Activated CD4-positive, alpha-beta T cell treated with anti-CD3 and anti-CD28 coated beads, Interleukin-2, amount 10 ng/mL, durations not matched to agents 24 days and 14 days (primary cell): ENCODE measurements at places on chromosomes 7 and 10. TPM values are rescaled to one million over a fixed set of nuclear protein-coding genes. Genes with fewer than 3 reads are reported as not detected.
A peak's percentile ranks its signal among the peaks of the same experiment; 100 is the strongest.

Gene VIM
- total RNA-seq, result 178 and 182 TPM in 2 replicates

DNA sequence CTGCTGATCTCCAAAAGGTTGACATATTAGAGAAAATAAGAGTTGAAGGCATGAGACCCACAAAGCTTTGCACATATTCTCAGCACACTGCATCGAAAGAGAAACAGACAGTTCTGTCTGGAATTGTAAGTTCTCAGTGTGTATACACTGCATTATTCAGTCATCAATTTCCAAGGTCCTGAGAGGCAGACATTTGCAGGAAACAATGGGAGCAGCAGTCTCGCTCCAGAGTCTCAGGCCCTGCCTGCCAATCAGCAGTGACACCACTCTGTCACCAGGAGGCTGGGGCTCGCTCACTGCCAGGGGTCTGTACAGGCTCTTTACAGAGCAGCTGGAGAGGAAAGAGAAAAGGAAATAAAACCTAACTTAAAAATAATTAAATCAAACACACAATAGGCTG, 36.3 kb downstream of the JAZF1 start:
- DNase-seq, result no peak
- no peak overlapping the region for H3K4me3 ChIP-seq
- H3K27ac ChIP-seq, result no peak overlapping the region

DNA sequence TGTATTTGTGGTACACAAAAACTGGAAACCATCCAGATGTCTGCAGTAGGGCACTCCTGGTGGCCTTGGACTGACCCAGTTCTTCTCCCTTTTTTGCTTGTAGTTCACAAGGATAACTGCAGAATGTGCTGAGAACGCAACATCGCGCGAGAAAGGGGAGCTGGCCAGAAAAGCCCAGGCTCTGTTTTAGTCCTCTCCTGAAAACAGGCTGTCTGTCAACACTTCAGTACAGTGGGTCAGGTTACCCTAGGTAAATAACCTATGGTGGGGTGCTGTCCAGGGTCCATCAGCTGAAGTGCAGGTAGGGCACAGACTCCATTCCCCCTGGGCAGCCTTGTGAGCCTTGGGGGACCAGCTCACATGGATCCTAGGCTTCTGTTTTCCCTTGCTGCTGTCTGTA, 495.8 kb downstream of the MDFIC start:
- no peaks in the 10 kb centered on the region for H3K36me3 ChIP-seq
- H3K27me3 ChIP-seq, result no peaks in the 10 kb centered on the region
- H3K4me1 ChIP-seq, result no peaks in the 10 kb centered on the region
- no peak for DNase-seq
- no peak overlapping the region for H3K27ac ChIP-seq

- H3K27ac ChIP-seq, result no peak overlapping the region
- no peaks in the 10 kb centered on the region for H3K36me3 ChIP-seq
- H3K4me3 ChIP-seq, result no peak overlapping the region
- no peak for DNase-seq
- no peaks in the 10 kb centered on the region for H3K4me1 ChIP-seq
- peaks cover 2% of the 10 kb centered on the region for H3K27me3 ChIP-seq
These were observed 11.6 kb upstream of the LYZL1 start for GRCh38 chr10:29277296-29277695.

DNA sequence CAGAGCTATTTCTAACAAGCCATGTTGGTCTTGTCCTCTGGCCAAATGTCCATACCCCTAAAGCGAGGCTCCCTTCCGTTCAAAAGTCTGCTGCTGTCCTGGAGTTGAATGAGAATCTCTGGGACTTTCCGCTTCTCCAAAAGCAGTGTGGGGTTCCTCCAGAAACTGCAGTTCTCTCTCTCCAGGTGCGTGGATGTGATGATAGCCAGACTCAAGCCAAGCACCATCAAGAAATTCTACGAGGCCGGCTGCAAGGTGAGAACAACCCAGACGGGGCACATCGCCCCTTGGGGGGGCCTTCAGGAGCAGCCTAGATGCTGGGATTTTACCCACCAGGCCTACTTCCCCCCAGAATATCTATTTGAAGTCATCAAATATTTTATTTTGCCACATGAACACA, 26.5 kb downstream of the BTBD16 start:
- no peak for DNase-seq
- no peak overlapping the region for H3K27ac ChIP-seq
- peaks cover 8% of the 10 kb centered on the region for H3K4me1 ChIP-seq

- H3K4me1 ChIP-seq, result peaks cover 3% of the 10 kb centered on the region
- H3K4me3 ChIP-seq, result no peak overlapping the region
- H3K27me3 ChIP-seq, result peaks cover 3% of the 10 kb centered on the region
- peaks cover 2% of the 10 kb centered on the region for H3K36me3 ChIP-seq
These were observed 39.7 kb upstream of the UCN3 start for GRCh38 chr10:5325076-5325475.

DNA sequence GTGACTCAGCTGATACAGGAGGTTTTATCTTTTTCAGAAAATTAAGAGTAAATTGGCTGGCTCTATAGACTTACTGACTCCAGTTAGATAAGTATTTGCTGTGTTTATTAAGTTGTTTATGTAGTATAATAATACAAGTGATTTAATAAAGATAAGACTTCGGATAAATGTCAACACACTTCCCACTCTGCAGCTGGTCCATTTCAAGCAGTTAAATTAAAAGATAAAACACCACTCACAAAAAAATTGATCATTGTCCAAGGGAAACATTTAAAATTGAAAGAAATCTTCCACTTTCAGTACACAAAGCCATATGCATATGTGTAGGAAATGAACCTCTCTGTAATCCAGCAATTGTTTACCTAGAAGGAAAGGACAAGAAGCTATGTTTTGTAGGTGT, 106.1 kb upstream of the SP8 start:
- no peaks in the 10 kb centered on the region for H3K36me3 ChIP-seq
- no peak overlapping the region for H3K4me3 ChIP-seq
- DNase-seq, result no peak

Gene PDK4
- total RNA-seq, result not detected in 2 replicates

DNA sequence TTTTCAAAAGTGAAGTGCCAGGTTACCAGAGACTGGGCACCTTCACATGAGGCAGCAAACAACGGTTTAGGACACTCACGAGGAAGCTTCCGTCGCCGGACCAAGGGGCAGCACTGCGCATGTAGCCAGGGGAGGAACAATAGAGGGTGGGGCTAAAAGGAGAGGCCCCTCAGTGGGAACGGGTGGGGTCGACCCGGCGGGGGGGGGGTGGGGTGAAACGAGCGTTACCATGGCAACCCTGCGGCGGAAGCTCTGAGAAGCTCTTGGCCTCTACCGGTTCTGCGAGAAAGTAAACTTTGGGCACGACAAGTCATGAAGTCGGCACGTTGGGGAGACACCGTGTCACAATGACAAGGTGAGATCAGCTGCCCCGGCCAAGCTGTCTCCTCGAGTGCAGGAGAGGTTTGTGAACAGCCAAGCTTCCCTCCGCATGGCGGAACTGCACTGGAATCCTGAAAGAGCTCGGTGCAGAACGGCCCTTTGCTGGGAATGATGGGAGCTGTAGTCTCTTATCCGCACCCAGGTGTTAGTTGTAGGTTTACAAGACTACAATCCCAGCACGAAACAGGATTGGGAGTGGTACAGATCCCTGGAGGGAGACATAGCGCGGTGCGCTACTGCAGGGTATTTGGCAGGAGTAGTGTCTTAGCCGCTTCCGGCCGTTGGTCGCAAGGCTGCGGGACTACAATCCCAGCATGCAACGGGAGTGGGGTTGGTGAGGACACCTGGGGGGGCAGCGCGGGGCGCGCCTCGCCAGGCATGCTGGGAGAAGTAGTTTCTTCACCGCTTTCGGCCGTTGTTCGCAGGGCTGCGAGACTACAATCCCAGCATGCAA, 72.8 kb upstream of the ZNF722 start:
- peak overlapping the region; percentile 87 for H3K4me3 ChIP-seq
- H3K36me3 ChIP-seq, result peaks cover 2% of the 10 kb centered on the region
- DNase-seq, result peak; percentile 94
- no peaks in the 10 kb centered on the region for H3K27me3 ChIP-seq
- peaks cover 1% of the 10 kb centered on the region for H3K4me1 ChIP-seq
- H3K27ac ChIP-seq, result peak overlapping the region; percentile 87
